ENCODE measurements at places on chromosomes 13 and 19.

- no peak for DNase-seq
Measured at GRCh38 chr13:36068566-36068965, 62.6 kb downstream of the DCLK1 start.

DNA sequence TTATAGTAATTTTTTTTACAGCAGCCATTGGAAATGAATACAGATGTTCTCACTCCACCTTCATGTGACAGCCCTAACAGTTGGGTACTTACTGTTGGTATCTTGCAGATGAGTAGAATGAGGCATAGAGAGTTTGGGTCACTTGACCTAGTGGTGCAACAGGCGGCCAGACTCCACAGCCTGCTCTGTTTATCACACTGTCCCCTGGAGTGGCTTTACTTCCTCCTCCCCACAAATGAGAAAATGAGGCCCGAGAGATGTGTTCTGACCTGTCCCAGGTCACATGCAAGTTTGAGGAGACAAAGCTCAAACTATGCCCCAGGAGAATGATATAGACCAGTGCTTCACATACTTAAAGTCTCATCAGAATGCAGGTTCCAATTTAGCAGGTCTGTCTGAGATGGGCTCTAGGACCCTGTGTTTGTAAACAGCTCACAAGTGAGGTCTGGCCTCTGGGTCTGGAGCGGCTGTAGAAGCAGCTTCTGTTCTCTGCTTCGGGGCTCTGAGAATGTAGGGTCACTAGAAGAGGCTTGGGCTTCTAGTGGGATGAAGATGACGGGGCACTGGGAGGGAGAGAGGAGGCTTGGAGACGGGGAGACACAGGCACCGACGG, 37.4 kb upstream of the RCBTB2 start:
- DNase-seq: no peak

- no peak for DNase-seq
Measured at GRCh38 chr13:97001636-97002035, 7.4 kb upstream of the OXGR1 start.

GRCh38 chr19:54207983-54208783, 7.5 kb downstream of the RPS9 start:
- peak; percentile 68 for DNase-seq

DNA sequence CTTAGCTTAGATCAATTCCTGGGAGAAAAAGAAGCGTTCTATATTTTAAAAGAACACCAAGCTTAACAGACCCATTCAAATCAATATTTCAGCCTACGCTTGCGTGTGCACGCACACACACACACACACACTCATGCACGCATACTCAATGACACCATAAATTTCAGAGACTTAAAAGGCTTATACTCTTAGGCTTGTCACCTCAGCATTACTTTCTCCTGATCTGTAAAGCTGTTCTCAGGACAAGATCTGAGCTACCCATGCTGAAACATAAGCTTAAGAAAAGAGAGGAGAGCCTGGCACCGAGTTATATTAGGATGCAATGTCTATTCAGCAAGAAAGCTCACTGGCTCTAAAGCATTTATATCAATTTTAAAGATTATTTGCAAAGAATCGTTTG, 368.5 kb downstream of the FGF14 start:
- DNase-seq: no peak
